ENCODE measurements at places on chromosomes 11 and 22.

DNA sequence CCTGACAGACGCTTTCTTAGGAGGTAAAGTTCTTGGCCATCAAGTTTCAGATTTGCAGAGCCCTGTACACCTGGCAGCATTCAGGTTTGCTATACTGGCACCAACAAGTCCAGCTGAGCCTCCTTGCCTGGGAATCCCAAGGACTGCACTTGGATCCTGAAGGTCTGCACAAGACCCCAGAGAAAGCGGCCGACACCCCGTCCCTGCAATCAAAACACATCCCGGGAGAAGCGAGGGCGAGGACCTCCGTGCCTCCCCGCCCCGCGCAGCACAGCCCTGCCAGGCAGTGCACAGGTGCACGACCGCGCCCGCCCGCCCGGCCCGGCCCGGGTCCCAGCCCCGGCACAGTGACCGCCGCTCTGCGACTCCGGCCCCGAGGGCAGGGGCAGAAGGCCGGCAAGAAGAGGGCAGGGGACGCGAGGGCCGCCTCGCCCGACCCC, 559 bp downstream of the MRTFA start:
- no peak for DNase-seq

- DNase-seq = no peak
These were observed 16.2 kb upstream of the VPREB1 start for GRCh38 chr22:22228421-22228820.

GRCh38 chr11:65968600-65969482, 7.3 kb downstream of the SART1 start:
- DNase-seq = no peak

- DNase-seq = no peak
These were observed 2.0 kb downstream of the CREB3L1 start for GRCh38 chr11:46279126-46280099.

DNA sequence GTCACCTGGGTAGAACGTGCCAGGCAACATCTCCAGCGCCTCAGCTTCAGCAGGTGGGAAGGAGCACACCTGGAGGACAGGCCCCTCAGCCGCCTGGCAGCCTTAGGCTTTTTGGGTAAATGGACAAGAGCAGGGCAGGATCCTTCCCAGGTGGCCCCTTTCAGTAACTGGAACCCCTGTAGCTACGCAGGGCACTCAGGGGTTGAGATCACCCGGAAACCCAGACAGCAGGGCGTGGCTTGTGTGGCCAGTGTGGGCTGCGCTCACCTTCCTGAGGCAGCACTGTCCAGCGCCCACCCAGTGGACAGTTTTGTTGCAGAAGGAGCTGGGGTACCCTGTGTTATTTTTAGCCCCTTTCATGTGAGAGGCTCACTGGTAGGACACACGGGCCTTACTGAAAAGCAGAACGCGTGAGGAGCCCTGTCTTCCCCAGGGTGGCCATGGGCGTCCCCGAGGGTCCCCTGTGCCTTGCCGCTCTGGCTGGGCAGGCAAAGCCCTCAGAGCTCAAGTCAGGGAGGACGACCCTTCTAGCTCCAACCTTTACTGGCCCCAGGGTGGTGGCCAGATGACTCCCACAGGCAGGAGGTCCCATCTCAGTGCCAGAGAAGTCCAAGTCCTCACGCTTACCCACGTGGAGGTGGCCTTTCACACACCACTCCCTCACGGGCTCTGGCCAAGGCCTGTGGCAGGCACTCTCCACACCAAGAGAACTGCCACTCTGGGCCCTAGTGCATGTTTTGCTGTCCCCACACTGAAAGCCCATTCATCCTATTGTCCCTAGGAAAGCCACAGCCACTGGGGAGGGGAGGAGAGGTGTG, 75.8 kb downstream of the CTTN start:
- no peak for DNase-seq

DNA sequence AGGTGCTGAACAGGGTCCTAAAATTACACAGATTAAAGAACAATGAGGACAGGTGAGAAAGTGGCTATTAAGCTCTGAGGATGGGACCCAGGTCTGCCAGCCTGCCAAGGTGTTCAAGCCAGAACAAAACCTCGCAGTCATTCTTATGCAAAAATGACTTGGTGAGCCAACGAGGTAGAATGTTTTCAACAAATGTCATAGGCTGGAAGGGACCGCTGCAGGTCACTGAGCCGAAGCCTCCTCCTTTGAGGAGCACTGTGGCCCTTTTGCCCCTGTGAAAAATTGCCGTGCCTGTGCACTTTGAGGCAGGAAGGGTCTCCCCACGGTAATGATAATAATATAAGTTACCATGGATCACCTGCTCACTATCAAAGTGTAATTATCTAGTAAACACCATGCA, 216.2 kb downstream of the DSCAML1 start:
- DNase-seq = no peak

DNA sequence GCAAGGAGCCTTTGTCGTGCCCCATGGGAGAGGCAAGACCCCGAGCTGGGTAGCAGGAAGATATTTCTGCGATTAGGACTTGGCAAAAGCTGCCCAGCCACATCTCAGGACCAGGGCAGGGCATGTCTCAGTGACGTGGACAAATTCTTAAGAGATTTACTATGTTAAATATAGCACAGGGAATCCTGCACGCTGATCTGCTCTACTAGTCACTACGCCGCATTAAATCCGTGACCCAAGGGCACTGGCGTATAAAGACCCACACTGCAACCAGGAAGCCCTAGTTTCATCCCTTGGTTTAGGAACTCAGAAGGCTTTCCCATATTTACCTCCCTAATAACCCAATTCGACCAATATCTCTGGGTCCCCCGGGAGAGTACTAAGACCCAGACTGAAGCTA, 35.1 kb downstream of the AP1B1 start:
- no peak for DNase-seq

DNA sequence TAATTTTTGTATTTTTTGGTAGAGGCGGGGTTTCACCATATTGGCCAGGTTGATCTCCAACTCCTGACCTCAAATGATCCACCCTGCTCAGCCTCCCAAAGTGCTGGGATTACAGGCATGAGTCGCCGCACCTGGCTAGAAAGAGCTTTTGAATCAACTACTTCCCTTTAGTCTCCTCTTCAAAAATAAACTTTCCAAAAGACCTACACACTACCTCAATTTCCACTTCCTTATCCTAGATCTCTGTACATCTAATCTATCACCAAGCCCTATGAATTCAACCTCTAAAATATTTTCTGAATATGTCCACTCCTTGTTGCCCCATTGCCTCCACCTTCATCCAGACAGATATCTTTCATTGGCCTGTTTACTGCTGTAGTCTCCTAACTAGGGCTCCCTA, 13.1 kb upstream of the DDX6 start:
- no peak for DNase-seq

- no peak for DNase-seq
These were observed 121.3 kb upstream of the CADM1 start for GRCh38 chr11:115625502-115625901.

GRCh38 chr11:57541169-57541568, 3.8 kb downstream of the SMTNL1 start:
- DNase-seq = no peak

DNA sequence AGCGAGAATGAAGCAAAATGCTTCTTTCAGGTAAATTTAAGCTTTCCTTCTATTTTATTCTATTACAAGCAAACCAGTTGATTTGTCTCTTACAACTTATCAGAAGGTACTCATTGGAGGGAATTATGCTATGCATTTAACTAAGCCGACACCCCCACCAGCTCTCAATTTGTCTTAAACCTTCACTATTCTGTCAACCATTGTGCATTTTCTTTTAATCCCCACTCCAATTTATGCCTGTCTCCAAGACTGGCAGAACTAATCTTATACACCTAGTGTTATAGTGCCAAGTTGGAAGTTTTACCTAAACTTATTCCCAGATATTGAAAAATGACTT, 12.5 kb downstream of the TAF1D start:
- no peak for DNase-seq

GRCh38 chr11:104564921-104565582, 333.2 kb downstream of the CASP12 start:
- no peak for DNase-seq
